ENCODE measurements at places on chromosomes 12 and 14.

GRCh38 chr12:115450710-115451109 lies 766.7 kb upstream of the TBX3 start:
- DNase-seq, result no peak

- no peak for DNase-seq
Measured at GRCh38 chr12:119446459-119446858, 111.9 kb downstream of the CCDC60 start.

DNA sequence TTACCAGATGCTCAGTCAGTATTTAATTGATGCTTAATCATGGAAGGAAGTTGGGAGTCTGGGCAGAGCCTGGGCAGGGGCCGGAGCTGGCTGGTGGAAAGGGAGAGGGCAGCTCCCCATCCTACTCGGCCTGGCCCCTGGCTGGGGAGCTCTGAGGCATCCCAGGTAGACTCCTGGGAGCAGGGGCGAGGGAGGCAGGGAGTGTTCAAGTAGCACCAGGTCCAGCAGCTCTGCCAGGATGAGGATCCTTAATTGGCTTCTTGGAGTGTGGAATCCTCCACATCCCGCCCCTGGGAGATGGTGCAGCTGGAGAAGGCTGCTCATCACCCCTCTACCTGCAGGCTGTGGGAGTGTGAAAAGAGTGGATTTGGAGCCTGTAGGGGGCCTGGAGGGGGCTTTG lies 30.9 kb downstream of the SYNDIG1L start:
- DNase-seq, result no peak

GRCh38 chr12:62256408-62257096 lies 3.7 kb upstream of the USP15 start:
- no peak for DNase-seq

DNA sequence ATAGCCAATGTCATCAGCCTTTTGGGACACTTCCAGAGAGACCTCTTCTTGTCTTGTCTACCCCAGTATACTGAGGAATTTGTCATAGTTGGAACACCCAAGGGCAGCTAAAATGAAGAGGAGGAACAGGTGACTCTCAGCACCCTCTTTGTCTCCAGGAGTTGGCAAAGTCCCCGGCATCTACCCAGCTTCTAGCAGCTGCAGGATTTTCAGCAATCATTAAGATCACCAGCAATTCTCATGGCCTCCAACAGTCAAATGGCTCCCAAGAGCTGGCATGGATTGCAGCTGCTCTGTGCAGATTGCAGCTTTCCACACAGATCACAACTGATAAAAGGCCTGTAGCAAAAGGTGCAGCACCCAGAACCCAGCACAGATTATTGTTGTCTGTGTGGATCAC lies 32.9 kb downstream of the RERGL start:
- DNase-seq, result no peak

DNA sequence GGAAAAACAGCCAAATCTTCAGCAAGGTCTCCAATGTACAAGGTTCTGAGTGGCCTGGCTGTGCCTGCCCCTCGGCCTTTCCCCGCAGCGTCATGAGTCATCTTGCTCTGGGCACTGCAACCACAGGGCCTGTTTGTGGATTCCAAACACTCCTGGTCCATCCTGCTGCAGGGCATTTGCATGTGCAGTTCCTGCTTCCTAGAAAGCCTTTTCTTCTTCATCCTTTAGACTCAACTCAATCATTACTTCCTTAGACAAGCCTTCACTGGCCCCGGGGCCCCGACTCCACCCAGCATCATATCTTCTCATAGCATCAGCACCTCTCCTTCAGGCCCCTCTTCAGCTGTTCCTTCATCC lies 101.8 kb upstream of the EGLN3 start:
- DNase-seq, result no peak

Data from anterior cingulate cortex (tissue), 58 donors.